ENCODE measurements at places on chromosomes 7 and 10.

GRCh38 chr7:22168129-22168634 lies 188.8 kb downstream of the RAPGEF5 start:
- DNase-seq: no peak

- no peak for DNase-seq
Observed at GRCh38 chr7:30896783-30897637, 14.6 kb upstream of the AQP1 start.

DNA sequence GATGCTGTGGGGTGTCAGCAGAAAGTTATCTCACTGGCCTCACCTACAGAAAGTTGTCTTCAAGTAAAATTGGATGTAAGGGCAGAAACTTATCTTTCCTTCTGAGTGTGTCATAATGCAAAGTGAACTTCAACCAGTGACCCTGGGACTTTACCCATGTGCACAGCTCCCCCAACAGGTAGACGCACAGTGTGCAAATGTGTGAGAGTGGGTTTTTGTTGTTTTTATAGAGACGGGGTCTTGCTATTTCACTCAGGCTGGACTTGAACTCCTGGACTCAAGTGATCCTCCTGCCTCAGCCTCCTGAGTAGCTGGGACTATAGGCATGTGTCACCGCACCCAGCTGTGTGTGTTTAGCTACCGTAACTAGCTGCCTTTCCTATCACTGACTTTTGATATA lies 6.4 kb upstream of the KAZALD1 start:
- no peak for DNase-seq

- no peak for DNase-seq
Observed at GRCh38 chr10:108362961-108363360, 1198.5 kb upstream of the SORCS1 start.

- no peak for DNase-seq
Observed at GRCh38 chr10:963655-964054, 24.6 kb upstream of the GTPBP4 start.

DNA sequence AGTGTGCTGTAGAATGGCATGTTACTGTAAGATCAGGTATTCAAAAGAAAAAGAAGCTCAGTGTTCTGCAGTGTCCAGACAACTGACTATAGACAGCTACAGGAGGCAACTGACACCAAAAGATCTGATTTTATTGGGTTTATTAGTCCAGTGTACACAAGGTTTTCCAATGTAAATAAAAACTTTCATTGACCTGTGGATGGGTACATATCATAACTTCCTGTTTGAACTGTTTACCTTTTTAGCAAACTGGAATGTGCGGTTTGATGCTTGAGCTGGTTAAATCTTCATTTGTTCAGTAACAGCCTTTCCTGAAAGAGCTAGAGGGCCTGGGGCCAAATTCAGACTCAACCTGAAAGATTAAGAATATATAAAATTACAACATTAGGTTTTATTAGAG lies 172.6 kb upstream of the SP8 start:
- no peak for DNase-seq
